ENCODE measurements at places on chromosomes 3 and 15. TPM values are rescaled to one million over a fixed set of nuclear protein-coding genes. Genes with fewer than 3 reads are reported as not detected.

FBXW12 gene
- total RNA-seq = 0.05 TPM

NR1I2 gene
- total RNA-seq = 0.14 TPM

FOXB1 gene
- 0.05 TPM for total RNA-seq

ZIC1 gene
- total RNA-seq = not detected

IL5RA gene
- 0.85 TPM for total RNA-seq

GREM1 gene
- 0.14 TPM for total RNA-seq

TERB2 gene
- not detected for total RNA-seq

SI gene
- total RNA-seq = 0.05 TPM

SLC35A5 gene
- total RNA-seq = 25.9 TPM

CAV3 gene
- total RNA-seq = 0.38 TPM

IMPG2 gene
- 0.52 TPM for total RNA-seq

GOLGA8K gene
- 0.28 TPM for total RNA-seq

ZNF860 gene
- 0.24 TPM for total RNA-seq

MYRIP gene
- 0.28 TPM for total RNA-seq

NEIL1 gene
- total RNA-seq = 30.8 TPM

- no peaks in the 10 kb centered on the region for H3K27me3 ChIP-seq
- no peak overlapping the region for H3K4me3 ChIP-seq
- no peak for DNase-seq
- H3K27ac ChIP-seq = no peak overlapping the region
- H3K4me1 ChIP-seq = no peaks in the 10 kb centered on the region
Measured at GRCh38 chr3:62892045-62892444, 16.8 kb upstream of the CADPS start.

DNA sequence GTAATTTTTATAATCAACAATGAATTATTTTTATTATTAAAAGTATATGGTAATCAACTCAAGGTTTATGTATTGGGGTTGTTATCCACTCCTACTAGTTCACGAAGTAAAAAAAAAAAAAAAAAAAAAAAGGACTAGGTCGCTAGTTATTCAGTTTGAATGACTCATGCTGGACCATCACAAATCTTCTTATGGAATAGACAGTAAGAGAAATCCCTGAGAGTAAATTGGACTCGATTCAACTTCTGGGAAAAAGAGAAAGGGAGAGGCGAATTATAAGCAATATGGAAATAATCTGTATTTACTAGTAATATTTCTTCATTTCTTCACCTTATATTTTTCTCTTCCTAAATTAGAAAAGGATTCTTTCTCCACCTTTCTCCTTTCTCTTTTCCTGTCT, 2.0 kb downstream of the MYEF2 start:
- H3K4me3 ChIP-seq = no peak overlapping the region
- H3K27ac ChIP-seq = no peak overlapping the region
- peaks cover 6% of the 10 kb centered on the region for H3K4me1 ChIP-seq
- H3K27me3 ChIP-seq = peaks cover 2% of the 10 kb centered on the region

DNA sequence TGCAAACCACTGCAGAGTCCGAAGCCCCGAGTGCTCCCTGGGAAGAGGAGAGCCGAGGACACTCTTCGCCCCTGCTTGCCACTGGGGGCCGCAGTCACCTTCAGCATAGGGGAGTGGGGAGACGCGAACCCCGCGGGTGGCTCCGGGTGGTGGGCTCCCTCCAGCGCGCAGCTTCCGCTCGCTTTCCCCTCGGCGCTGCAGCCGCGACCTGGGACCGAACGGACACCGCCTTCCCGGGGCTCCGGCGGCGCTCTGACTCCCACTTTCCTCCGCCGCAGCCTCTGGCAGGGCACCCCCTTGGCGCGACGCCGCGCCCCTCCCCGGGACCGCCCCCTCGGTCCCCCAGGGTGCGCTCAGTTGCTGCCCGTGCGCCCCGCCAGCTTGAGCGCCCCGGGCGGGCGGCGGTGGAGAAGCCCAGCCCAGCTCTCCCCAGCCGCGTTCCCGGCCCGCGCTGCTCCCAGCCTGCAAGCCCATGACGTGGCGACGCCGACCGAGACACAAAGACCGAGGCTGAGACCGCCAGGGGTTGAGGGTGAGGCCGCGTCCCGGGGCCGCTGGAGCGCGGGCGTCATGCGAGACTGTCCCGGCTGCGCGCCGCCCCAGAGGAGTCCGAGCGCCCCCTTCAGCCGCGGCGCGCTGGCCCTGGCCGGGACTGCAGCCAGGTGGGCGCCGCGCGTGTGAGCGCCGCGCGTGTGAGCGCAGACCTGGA, at the start of gene MINAR1:
Gene MINAR1, plus strand, starts transcription at position 701 of the 709 bp plus-strand sequence. CDS start 23,812 bp downstream, outside the sequence.
- no peaks in the 10 kb centered on the region for H3K36me3 ChIP-seq
- no peak within 1 kb of the TSS for H3K27ac ChIP-seq
- peaks cover 32% of the 10 kb centered on the region for H3K27me3 ChIP-seq

- H3K4me3 ChIP-seq = no peak overlapping the region
- peaks cover 19% of the 10 kb centered on the region for H3K36me3 ChIP-seq
- DNase-seq = no peak
- no peaks in the 10 kb centered on the region for H3K4me1 ChIP-seq
Measured at GRCh38 chr3:138230525-138230924, 43.4 kb downstream of the ARMC8 start.

- no peaks in the 10 kb centered on the region for H3K27me3 ChIP-seq
- no peaks in the 10 kb centered on the region for H3K4me1 ChIP-seq
- H3K4me3 ChIP-seq = no peak overlapping the region
Measured at GRCh38 chr3:10619989-10620832, 114.8 kb upstream of the ATP2B2 start.

- no peaks in the 10 kb centered on the region for H3K27me3 ChIP-seq
- no peak for DNase-seq
- no peak overlapping the region for H3K4me3 ChIP-seq
- H3K4me1 ChIP-seq = no peaks in the 10 kb centered on the region
Measured at GRCh38 chr3:48747706-48748105, 30.7 kb upstream of the IP6K2 start.

- peak; percentile 81 for DNase-seq
- H3K4me3 ChIP-seq = peak within 1 kb of the TSS; percentile 86
- peak within 1 kb of the TSS; percentile 92 for H3K27ac ChIP-seq
- peaks cover 12% of the 10 kb centered on the region for H3K4me1 ChIP-seq
- no peaks in the 10 kb centered on the region for H3K27me3 ChIP-seq
- H3K36me3 ChIP-seq = no peaks in the 10 kb centered on the region
Measured at GRCh38 chr15:52018693-52019393, at the start of gene MAPK6. Gene MAPK6, plus strand, starts transcription at chr15:52019219. Its CDS starts 27,242 bp downstream, at chr15:52046461.

GRCh38 chr3:38085311-38085942, 46.4 kb downstream of the DLEC1 start:
- no peak overlapping the region for H3K4me3 ChIP-seq
- no peaks in the 10 kb centered on the region for H3K4me1 ChIP-seq
- no peaks in the 10 kb centered on the region for H3K27me3 ChIP-seq
- no peaks in the 10 kb centered on the region for H3K36me3 ChIP-seq
- H3K27ac ChIP-seq = no peak overlapping the region

DNA sequence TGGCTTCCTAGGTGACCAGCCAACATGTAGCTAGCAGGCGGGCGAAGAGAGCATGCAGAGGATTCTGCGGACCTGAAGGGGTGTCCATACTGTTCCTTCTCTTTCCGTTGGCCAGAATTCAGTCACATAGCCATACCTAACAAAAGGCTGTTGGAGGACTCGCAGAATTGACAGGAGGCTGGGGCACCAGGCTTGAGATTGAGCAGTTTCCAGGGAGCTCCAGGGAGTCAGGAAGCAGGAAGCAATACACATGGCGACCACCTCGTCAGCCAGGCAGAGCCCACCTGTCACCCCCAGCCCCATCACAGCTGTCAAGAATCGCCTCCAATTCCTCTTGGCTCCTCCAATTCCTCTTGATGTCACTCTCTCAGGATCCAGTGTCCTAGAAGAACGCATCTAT, 13.2 kb upstream of the DNAJA4 start:
- DNase-seq = no peak
- no peak overlapping the region for H3K27ac ChIP-seq
- no peaks in the 10 kb centered on the region for H3K4me1 ChIP-seq
- H3K36me3 ChIP-seq = no peaks in the 10 kb centered on the region
- H3K4me3 ChIP-seq = no peak overlapping the region

DNA sequence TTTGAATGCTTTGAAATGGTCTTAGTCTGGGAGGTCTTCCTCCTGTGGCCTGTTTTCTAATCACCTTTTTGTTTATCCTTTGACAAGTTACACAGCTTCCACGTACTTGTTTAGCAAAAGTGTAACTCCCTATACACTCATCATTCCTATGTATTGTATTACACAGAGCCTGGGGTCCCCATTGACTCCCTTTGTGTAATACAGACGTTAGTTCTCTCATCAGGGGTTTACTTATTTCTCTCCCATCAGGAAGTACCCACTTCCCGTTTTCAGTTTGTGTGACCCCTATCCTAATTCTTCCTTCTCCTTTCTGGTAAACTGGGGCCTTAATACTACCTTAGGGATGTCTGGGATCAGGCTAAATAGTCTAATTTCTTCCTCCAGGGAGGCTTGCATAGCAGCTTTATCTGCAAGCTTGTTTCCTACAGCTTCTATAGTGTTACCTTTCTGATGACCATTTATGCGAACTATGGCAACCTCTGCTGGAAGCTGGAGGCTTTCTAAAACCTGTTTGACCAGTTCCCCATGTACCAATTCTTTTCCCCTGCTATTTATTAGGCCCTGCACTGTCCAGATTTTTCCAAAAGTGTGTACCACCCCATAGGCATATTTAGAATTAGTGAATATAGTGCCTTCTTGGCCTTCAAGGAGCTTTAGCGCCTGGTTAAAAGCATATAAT, 22.4 kb downstream of the ARL8B start:
- peaks cover 3% of the 10 kb centered on the region for H3K4me1 ChIP-seq
- H3K36me3 ChIP-seq = peaks cover 26% of the 10 kb centered on the region
- no peak overlapping the region for H3K27ac ChIP-seq
- H3K4me3 ChIP-seq = no peak overlapping the region

- no peaks in the 10 kb centered on the region for H3K4me1 ChIP-seq
- H3K36me3 ChIP-seq = no peaks in the 10 kb centered on the region
Measured at GRCh38 chr3:162195147-162195546, 698.5 kb downstream of the OTOL1 start.

- peak; percentile 68 for DNase-seq
- peak overlapping the region; percentile 80 for H3K27ac ChIP-seq
- peaks cover 3% of the 10 kb centered on the region for H3K27me3 ChIP-seq
- no peaks in the 10 kb centered on the region for H3K36me3 ChIP-seq
- peaks cover 18% of the 10 kb centered on the region for H3K4me1 ChIP-seq
Measured at GRCh38 chr3:72738752-72739530, 109.3 kb downstream of the SHQ1 start.

- H3K27ac ChIP-seq = no peak overlapping the region
- no peaks in the 10 kb centered on the region for H3K36me3 ChIP-seq
- H3K4me3 ChIP-seq = no peak overlapping the region
Measured at GRCh38 chr3:56291244-56291680, 177.0 kb downstream of the ERC2 start.

GRCh38 chr3:177213801-177214535, 16.7 kb upstream of the TBL1XR1 start:
- DNase-seq = no peak
- no peaks in the 10 kb centered on the region for H3K36me3 ChIP-seq

- H3K4me1 ChIP-seq = no peaks in the 10 kb centered on the region
- DNase-seq = no peak
- H3K27ac ChIP-seq = no peak overlapping the region
- no peaks in the 10 kb centered on the region for H3K27me3 ChIP-seq
- H3K4me3 ChIP-seq = no peak overlapping the region
Measured at GRCh38 chr3:10280571-10280970, 12.2 kb downstream of the GHRL start.

DNA sequence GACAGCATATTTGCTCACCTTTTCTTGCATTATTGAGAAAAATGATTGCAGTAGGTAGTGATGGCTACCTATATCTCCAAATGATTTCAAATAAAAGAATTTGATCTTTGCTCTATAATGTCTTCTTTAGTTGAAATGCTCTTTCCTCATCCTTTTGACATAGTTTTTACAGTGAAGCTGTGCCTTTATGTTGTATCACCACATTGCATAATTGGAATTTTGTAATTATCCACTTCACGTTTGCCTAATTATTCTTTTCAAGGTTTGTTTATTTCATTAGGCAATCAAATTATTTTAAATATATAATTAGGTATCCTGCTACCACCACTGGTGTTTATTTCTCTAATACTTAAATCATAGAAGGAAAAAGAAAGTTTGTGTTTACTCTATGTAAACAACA, 21.3 kb upstream of the P2RY13 start:
- no peak for DNase-seq
- no peaks in the 10 kb centered on the region for H3K36me3 ChIP-seq
- no peaks in the 10 kb centered on the region for H3K27me3 ChIP-seq
- H3K27ac ChIP-seq = no peak overlapping the region
- H3K4me1 ChIP-seq = no peaks in the 10 kb centered on the region

DNA sequence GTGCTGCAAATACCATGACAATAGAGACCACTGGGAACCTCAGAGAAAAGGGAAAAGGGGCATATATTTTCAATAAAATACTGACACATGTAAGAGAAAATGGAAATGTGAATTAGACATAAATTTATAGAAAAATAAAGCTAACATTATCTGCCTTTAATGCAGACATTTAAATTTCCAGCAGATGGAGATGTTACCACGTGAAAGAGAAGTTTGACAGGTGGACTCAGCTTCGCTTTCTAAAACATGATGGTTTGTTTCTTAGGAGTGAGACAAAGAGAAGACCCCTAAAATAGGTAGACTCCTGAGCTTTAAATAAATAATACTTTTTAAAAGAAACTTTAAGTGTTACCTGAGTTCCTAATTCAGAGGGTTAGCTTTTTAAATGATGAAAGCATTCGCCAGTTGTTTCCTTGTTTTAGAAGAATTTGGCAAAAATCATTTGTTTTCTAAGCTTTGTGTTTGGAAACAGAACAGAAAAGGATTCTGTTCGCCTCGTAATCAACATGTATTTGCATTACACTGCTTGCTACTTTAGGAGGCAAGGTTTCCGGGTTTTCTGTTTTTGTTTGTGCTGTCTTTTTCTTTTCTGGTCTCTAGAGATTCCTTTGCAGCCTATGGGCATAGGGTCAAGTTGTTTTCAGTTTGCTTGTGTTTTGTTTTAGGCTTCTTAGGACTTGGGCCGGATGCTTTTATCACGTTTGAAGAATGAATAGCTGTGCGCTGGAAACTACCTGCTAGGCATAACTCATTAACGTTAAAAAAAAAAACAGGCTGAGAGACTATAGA, 271.4 kb downstream of the THSD4 start:
- no peak overlapping the region for H3K27ac ChIP-seq
- H3K36me3 ChIP-seq = no peaks in the 10 kb centered on the region
- H3K4me3 ChIP-seq = no peak overlapping the region
- H3K4me1 ChIP-seq = no peaks in the 10 kb centered on the region

DNA sequence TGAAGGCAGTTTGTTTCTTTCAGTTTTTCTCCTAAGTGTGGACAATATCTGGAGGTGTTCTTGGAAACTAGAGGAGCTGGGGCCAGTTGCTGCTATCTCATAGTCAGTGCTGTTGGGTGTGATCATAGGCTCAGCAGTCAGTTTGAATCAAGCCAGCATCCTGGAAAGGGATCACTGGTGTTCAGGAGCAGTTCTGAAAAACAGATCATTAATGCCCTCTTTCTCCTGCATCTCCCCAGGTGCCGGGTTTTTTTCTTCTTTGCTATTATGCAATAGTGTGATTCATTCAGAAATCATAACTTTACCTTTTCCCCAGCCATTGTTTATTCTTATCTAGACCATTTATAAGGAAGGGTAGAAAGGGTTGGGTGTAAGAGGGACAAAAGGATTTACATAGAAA, 24.0 kb downstream of the LNP1 start:
- H3K36me3 ChIP-seq = no peaks in the 10 kb centered on the region
- no peaks in the 10 kb centered on the region for H3K27me3 ChIP-seq
- H3K4me1 ChIP-seq = no peaks in the 10 kb centered on the region
- H3K4me3 ChIP-seq = no peak overlapping the region
- no peak overlapping the region for H3K27ac ChIP-seq
